ENCODE measurements at places on chromosomes 1 and 21.

DNA sequence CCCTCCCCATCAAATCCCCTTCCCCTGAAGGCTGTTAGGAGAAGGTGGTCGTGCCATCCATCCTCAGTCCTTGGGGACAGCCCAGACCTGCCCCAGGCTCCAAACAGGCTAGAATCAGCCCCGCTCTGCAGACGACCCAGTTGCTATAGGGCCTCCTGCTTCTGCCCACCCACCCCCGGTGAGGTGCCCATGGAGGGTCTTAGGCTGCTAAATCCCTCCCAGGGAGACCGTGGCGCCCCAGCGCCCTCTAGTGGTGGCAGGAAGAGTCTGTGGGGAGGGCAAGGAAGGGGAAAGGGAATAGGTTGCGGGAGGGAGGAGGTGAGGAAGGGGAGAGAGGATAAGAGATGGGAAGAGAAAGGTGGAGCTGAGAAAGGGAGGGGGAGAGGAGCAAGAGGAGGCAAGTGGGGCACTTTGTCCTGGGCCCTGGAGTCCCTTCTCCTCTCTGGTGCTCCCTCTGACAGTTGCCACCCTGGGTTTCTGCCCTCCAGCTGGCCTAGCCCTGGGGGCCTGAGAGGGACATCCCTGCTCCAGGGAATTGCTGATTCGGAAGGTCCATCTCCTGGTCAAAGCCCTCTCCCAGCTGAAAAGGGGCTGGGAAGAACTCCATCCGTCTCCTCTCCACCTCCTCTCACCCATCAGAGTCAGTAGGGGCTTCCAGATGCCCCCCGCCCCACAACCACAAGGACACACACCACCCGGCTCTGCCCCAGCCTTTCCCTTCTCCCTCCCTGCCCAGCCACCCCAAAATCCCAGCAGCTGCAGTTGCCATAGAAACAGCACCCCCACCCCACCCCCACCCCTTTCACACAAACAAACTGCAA lies 55.4 kb downstream of the CAMK2N1 start:
- peak; percentile 8 for DNase-seq

DNA sequence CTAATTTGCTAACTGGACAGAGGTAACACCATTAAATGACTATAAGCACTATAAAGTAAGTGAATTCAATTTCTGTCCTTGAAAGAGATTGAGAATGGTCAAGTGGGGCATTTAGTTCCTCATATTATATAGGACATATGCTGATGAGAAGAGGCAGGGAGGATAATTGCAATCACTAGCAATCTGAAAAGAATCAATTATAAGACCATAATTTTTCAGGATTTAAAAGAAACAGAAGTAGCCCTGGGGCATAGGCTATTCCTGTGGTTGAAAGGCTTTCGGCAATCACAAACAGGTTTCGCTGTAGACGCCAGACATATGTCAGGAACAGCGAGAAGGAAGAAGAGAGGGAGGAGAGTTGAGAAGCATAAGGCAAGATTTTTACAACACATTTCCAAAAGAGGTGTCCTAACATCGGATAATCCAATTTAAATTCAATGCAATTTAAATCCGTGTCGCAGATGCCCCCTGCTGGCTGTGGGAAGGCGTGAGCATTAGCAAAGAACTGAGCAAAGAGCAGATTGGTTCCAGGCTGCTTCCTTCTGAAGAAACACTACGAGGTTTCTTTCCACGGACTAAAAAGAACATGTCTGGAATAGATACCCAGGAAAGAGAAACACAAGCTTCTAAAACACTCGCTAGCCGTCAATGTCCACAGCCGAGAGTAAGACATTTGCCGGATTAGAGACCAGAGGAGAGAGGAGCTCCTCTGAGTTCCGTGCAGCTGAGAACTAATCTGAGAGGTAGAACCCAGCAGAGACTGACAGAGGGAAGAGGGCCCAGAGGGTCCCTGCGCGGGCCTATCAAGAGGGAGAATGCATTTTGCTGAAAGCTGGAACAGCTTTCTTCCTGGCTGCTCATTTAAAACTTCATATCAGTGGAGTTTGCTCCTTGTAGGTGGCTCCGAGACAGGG lies 27.9 kb downstream of the RGS5 start:
- no peak for DNase-seq

GRCh38 chr1:218516526-218516925 lies 171.4 kb downstream of the TGFB2 start:
- no peak for DNase-seq

DNA sequence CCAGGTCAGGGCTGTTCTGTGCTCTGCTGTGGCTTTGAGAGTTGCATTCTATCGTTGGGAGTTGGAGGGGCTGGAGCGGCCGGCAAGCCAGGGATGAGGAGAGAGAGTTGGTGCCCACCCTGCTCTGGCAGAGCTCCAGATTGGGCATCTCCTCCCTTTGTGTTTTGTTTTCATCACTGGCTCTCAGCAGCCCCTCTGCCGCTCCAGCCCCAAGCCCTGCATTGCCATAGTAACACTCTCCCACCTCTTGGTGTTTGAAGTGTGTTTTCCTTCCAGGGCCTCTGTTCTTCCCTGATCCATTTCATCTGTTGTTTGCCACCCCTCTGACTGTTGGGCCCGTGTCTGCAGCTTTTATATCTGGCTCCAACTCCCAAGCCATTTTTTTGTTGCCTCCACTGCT lies 152.7 kb downstream of the URB2 start:
- DNase-seq = no peak

DNA sequence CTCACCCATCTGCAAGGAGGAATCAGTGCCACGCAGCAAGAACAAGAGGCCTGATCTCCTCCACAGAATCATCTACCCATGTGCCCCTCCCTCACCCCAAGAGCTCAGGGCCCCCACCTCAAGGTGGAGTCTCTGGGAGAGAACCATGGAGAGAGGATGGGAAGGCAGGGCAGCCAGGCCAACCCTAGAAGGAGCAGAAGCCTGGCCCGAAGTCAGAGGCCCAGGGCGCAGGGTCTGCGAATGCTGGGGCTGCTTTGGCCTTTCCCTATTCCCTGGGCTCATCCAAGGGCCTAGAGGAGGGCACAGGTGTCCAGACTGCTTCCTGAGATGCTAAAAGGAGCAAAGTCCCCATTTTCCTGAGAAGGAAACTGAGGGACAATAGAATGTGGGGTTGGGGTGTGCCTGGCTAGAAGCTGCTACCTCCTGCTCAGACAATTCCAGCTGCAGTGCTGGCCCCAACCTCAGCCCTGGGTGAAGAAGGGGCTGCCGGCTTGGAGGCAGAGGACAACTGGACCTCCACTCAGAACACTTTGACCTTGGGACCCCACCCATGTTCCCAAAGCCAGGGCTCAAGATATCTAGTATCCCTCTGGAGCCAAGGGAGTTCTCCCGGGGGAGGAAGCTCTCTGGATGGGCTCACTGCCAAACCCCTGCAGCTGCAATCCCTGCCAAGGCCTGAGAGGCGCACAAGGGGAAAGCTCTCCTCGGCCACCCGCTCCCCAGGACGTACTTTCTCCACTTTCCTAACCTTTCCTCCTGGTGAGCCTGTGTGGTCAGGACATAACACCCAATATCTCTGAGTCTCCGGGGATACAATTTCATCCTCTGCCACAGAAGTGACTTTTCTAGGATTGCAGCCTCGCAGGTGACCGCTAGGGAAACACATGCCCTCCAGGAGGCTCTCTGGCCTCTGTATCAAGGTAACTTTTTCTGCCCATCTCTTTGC lies 16.6 kb upstream of the LEMD1 start:
- no peak for DNase-seq
